Fibroblast of pulmonary artery (primary cell): ENCODE measurements at places on chromosomes 12 and 14.
A peak's percentile ranks its signal among the peaks of the same experiment; 100 is the strongest.

DNA sequence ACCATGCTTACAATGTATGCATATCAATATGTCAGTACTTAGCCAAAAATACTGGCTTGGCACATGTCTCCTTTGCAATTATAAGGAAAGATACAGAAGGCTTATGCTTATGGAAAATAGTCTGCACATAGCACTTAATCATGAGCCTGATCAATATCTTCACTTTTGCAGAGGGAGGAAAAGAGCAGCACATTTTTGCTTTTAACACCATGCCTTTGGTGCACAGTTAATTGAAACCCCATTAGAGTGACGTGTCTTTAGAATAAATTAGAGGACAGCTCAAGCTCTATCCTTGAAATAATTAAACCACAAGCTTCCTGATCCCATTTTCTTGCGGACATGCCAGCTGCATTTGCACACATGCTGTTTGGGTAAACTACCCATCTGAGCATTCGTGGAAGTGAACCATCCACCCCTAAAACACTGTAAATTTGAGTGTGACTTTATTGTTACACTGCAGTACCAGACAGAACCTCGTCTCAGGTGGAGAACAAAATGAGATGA lies 839.9 kb upstream of the MGAT4C start:
- DNase-seq, result no peak

GRCh38 chr12:88153959-88154358 lies 11.9 kb downstream of the TMTC3 start:
- DNase-seq, result peak; percentile 82

DNA sequence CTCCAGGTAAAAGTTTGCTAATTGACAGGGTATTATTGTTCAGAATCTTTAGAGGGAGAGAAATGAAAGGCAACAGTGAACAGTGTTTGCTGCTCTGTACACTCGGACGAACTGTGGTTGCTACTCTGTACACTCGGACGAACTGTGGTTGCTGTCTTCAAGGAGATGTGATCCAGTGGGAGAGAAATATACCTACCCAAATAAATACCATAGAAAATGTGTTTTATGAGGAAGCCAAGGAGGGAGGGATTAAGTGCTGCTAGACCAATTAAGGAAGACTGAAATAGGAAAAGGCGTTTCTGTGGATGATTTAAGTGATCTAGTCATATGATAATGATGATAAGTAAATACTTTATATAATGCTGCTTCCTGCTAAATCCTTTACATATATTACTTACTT lies 2.7 kb downstream of the STK38L start:
- DNase-seq, result peak; percentile 12

DNA sequence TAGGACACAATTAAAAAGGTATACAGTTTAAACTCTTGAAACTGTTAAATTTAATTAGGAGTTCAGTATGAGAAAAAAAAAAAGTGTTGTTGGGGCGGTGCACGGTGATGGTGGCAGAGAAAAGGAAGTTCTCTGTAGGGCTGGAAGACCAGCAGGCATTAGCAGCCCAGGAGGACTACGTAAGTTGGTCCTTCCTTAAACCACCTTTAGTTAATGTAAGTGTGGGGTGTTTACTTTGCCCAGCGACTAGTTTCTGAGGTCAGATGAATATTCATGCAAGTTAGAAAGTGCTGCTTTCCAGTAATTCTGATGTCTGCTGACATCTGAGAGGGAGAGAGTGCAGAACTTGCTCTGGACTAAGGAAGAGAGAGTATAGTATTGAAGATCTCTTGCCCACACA lies 54.9 kb downstream of the NKX2-1 start:
- no peak for DNase-seq

DNA sequence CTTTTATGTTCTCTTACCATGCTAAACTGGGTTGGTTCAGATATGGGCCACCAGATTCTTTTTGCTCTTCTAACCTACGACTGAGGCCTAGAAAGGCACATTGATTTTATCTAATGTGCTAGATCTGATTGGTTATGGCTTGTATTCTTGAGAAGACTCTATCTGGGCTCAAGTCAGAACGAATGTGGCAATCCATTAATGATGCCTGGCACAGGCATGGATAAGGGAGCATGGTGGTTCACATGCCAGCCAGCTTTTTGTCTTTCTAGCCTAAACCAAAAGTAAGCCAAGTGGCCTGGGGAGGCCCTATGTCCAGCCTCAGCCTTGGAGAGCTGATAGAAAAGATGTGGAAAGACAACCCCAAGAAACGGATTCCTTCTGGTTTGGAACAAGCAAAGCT lies 82.7 kb downstream of the KNTC1 start:
- no peak for DNase-seq

DNA sequence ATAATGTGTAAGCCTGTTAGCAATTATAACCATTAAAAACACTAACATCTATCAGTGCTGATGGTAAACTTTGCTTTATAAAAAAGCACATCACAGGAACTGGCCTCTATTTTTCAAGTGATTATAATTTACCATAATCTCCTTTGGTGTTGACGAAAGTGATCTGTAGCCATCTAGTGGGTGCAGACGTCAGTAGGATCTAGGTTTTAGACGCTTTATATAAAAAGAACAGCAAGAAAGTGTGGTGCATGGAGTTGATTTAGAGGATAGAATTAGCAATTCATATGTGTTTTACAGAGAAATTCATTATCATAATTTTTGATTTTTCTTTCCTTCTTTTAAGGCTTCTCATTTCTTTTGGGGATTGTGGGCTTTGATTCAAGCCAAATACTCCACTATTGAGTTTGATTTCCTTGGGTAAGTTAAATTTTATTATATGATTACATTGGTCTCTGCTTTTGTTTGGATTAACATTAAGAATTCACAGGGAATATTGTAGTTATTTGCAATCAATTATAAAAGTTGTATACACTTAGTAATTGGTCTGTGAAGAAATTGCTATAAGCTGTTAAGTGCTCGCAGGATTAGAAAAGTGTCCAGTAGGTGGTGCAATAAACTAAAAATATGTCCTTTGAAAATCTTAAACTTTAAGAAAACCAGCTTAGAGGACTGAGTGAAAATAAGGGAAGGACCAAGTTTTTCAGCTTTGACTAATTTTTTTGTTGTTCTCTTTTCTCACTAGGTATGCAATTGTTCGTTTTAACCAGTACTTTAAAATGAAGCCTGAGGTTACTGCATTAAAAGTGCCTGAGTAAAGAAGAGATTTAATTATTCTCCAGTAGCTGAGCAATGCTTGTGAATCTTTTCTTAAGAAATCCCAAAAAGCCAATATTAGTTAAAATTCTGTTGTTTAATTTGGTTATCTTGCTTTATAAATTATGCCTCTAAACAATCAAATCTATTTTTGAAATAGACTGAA lies 59.5 kb downstream of the ETNK1 start:
- peak; percentile 74 for DNase-seq
